ENCODE measurements at places on chromosomes 7 and 10.

- DNase-seq = no peak
These were observed 31.6 kb downstream of the ABCB5 start for GRCh38 chr7:20647036-20647435.

DNA sequence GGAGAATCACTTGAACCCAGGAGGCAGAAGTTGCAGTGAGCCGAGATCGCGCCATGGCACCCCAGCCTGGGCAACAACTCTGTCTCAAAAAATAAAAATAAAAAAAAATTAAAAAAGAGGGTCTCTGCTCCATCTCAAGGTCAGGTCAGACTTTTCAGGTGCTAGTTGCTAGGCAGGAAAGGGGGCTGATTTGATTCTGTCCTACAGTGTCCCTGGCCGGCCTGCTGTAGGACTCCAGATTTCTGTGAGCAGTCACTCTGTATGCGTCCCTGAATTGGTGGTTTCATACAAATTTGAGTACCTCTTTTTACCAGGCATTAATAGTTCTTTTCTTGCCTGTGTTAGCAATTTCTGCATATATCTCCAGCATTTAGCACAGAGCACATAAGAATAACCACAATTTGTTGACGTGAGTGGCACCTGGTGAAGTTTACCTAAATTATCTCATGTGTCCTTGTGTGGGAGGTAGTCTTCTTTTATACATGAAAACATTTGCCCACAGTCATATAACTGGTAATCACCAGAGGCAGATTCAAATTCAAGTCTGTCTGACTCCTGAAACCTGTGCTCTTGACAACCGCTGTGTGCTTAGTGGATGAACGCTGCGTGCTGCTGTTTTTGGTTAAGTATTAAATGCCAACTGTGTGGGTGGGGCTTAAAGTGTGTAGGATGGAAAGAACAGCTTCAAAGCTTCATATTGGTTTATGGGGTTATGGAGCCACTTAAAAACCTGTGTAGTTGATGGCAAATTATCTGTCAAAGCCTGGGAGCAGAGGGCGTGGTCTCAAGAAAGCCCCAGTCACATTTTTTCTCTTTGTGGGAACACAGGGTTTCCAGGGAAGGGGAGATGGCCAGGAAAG, 3.2 kb upstream of the ZNF775 start:
- no peak for DNase-seq

- no peak for DNase-seq
These were observed 15.0 kb upstream of the CRPPA start for GRCh38 chr7:16436306-16436705.

DNA sequence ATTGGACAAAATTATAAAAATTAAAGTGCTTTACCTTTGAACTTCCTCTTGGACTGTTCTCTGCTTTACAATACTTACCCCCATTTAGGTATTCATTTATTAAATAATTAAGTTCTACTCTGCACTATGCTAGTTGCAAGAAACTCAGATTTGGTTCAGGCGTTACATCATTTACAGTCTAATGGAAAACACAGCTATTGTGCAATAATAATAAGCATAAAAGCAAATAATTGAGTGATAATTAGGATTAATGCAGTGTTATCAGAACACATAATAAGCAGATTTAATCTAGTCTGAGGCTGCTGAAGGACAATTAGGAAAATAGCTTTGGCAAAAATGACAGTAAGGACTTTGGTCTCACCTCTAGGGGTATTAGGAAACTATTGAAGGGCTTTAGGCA, 493.2 kb upstream of the ADARB2 start:
- DNase-seq = no peak

DNA sequence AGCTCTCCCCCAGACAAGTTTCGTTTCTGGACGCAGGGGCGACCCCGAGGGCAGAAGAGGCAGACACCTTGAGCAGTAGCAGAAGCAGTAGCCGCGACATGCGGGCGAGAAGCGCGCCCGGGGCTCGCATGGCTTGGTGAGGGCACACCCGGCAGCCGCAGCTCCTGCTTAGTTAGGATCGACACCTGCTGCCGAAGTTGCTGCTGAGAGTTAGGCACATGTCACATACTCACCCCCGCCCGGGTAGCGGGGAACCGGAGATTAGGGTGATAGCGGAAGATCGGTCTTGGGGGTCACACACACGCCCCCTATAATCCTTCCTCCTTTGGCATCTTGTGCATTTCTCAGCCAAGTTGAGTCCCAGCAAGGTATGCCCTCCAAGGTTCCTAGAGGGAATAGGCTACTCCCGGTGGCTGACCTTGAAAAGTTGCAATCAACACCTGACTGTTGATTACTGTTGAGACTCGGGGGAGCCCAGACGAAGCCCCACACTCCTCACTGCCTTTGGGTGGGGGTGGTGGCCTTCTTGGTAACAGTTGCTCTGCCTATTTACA, 668 bp downstream of the GPR37 start:
- DNase-seq = no peak

DNA sequence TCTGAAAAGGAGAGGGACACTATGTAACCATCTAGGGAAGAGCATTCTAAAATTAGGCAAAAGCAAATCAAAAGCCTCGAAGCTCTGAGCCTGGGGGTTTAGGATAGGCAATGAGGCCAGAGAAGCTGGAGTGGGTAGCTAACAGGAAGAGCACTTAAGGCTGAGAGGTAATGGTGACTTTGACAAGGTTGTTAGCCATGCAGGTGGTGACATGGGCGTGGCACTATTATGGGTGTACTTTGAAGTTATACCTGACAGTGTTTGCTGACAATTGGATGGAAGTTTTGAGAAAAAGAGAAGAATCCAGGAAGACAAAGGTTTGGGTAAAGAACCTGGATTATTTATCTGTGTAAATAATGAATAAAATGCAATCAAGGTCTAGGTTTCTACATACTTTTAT, 383.0 kb upstream of the SEMA3C start:
- no peak for DNase-seq

DNA sequence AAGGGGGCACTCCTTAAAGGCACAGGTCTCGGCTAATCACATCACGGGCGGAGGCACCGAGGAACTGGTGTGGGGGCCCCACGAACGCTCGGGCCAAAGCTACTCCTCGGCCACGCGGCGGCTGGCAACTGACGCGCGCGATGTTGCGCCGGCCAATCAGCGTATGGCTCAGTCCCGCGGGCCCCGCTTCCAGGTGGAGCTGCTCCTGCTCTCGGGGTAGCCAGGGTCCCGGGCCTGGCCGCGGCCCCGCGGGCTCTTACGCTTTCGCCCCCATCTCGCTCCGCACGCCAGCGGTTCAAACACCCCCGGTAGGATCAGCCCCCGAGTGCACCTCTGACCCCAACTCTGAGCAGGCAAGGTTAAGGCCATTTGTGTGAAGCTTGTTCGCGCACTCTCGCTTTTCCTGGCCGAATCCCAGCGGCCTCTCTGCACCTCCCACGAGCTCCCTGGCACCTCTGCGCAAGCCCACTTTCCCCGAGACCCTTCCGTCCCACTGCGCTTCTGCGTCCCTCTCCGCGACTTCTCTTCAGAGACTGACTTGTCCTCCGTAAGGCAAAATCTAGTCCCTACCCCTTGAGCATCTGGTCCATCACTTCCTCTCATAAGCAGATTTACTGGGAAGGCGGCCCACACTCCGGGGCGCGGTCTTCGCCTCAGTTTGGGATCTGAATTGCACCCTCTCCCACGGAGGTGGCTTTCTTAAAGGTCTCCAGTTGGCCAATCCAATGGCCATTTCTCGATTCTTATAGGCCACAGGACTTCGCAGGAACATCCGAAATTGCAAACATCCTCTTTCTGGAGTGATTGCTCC, 200.9 kb upstream of the TBX20 start:
- DNase-seq = no peak

All from thoracic aorta (tissue), 2 donors.